ENCODE measurements at places on chromosomes 6 and 20. TPM values are rescaled to one million over a fixed set of nuclear protein-coding genes. Genes with fewer than 3 reads are reported as not detected.

The CALHM6 gene
- 7.6 TPM for total RNA-seq

DNA sequence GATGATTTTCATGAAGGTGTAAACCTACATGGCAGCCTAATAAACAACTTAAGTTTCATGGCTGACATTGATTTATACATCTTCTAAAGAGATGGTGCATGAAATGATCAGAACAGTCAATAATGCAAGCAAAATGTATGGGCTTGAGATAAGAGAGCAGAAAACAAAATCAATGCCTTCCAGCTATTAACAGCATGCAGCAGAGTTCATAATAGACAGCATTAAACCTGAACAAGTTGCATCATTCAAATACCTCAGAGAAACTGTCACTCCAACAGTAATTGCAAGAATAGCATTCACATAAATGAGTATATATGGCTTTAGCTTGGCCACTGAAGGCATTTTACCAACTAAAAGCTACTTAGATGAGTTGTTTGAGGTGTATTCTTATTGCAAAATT is 319.6 kb upstream of the ARID1B start:
- H3K27me3 ChIP-seq = no peaks in the 10 kb centered on the region
- no peak overlapping the region for H3K4me3 ChIP-seq
- H3K27ac ChIP-seq = no peak overlapping the region
- no peaks in the 10 kb centered on the region for H3K36me3 ChIP-seq
- no peak for DNase-seq
- H3K4me1 ChIP-seq = no peaks in the 10 kb centered on the region

- DNase-seq = no peak
- no peaks in the 10 kb centered on the region for H3K36me3 ChIP-seq
- H3K27me3 ChIP-seq = no peaks in the 10 kb centered on the region
- peak overlapping the region; percentile 66 for H3K27ac ChIP-seq
Measured at GRCh38 chr6:17869010-17869752, 118.3 kb downstream of the KIF13A start.

GRCh38 chr20:44837946-44838345 is 27.6 kb upstream of the RIMS4 start:
- H3K36me3 ChIP-seq = no peaks in the 10 kb centered on the region
- no peak overlapping the region for H3K4me3 ChIP-seq
- H3K4me1 ChIP-seq = no peaks in the 10 kb centered on the region
- peaks cover 6% of the 10 kb centered on the region for H3K27me3 ChIP-seq

GRCh38 chr20:60108397-60108796 is 150.2 kb downstream of the CDH26 start:
- H3K4me3 ChIP-seq = no peak overlapping the region
- H3K36me3 ChIP-seq = no peaks in the 10 kb centered on the region
- H3K27ac ChIP-seq = no peak overlapping the region
- no peak for DNase-seq
- H3K4me1 ChIP-seq = no peaks in the 10 kb centered on the region

Measured in uterus (tissue), 4 donors.